ENCODE measurements at places on chromosomes 1 and 21.

- no peak for DNase-seq
Observed at GRCh38 chr1:220119043-220119512, 25.1 kb downstream of the IARS2 start.

- DNase-seq = no peak
Observed at GRCh38 chr21:41418956-41419680, 6.9 kb upstream of the MX1 start.

DNA sequence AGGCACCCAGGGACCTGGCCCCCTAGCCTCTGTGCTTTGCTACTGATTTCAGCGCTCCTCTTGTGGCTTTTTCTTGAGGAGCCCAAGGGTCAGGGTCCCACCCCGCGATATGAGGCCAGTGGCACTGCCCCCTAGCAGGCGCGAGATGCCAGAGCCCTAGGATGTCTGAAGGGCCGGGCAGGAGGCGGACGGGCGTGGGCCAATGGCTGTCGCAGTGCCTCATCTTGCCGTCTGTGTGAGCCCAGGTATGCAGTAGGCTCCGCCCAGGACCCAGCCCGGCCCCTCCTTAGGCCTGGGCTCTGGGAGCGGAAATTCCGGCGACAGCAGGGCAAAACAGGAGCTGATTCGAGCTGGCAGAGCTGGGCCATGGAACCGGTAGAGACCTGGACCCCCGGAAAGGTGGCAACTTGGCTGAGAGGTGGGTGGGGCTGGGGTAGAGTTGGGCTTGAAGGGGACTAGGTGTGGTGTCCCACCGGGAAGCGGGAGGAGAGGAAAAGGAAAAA, at the start of gene CNKSR1:
Gene CNKSR1 (plus strand): TSS at position 310 of the 503 bp plus-strand sequence. CDS start 57 bp downstream, at position 367.
- no peak for DNase-seq

DNA sequence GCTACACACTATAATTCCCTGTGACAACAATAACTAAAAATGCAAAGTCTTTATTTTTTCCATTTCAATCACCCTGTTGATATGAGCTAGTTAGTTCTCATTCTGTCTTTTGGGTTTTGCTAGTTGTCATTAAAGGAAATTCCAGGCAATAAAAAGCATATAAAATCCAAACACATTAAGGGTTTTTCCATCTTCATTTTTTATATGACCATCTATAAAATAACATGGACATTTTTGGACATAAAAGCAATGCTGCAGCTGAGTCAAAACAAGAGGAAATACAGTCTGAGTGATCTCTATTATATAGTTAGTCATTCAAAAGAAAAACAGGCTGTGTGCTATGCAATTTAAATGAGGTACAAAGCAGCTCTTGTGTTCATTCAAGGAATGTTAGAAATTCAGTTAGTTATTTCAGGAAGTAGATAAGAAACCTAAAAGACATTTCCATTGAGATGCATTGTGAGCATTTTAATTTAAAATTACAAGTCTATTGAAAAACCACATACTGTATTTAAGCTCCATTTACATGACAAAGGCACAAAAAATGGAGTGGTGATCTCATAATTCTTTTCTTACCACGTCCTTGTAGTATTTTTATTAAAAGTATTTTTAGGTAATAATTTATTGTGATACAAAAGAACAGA, 67.3 kb upstream of the BCL10 start:
- DNase-seq = no peak

DNA sequence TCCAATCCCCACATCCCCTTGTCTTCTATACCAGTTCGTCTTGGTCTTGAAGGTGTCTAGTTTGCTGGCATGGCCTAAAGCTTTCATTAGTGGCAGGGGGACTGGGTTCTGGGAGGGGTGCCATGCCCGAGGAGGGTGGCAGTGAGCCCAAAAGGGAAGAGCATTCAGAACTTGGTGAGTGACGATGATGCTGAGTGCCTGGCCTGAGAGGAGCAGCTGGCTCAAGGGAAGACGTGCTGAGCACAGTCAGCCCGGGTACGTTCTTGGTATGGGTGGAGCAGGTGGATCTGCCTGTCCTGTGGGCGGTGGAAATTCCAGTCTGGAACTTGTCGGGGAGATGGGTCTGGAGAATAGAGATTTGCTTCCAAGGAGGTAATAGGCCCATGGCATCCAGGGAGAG, 4.6 kb downstream of the FDPS start:
- no peak for DNase-seq

GRCh38 chr1:23611601-23612327, 52.5 kb upstream of the ID3 start:
- no peak for DNase-seq

GRCh38 chr1:163307479-163308171, 14.1 kb upstream of the NUF2 start:
- DNase-seq = no peak

All from sigmoid colon (tissue), 7 donors.